ENCODE measurements at places on chromosomes 2 and 18. TPM values are rescaled to one million over a fixed set of nuclear protein-coding genes. Genes with fewer than 3 reads are reported as not detected.

GRCh38 chr18:23498877-23499276 lies 4.4 kb upstream of the RMC1 start:
- no peaks in the 10 kb centered on the region for H3K36me3 ChIP-seq
- no peaks in the 10 kb centered on the region for H3K4me1 ChIP-seq
- no peak overlapping the region for H3K27ac ChIP-seq
- H3K27me3 ChIP-seq: no peaks in the 10 kb centered on the region

DNA sequence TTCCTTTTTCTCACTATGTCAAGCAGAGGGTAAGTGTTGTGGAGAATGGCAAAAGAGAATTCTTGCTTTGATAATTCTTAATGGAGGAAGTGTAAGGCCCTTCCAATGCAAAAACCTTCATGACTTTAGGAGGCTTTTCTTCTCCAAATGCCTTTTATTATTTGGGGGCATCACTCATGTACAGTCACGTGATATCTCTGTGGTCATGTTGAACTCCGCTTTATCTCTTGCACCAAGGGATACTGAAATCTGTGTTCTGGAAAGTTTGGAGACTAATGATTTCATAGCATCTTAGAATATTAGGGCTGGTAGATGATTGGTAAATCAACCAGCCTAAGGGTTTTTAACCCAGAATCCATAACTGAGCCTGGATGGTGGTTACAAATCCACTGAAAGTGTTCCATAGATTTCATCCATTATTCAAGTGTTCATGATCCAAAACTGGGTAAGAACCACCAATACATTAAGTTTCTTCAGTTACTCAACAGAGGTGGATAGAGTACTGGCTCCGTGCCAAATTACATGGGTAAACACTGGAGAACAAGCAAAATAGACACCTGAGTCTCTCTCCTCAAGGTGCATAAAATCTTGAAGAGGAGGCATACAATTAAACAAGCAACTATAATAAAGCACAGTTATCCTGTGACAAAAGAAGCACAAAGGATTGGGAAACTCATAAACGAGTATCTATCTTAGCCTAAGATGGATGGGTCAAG lies 169.6 kb upstream of the EPHA4 start:
- H3K27ac ChIP-seq: no peak overlapping the region
- no peak for DNase-seq
- no peak overlapping the region for H3K4me3 ChIP-seq
- no peaks in the 10 kb centered on the region for H3K36me3 ChIP-seq
- H3K4me1 ChIP-seq: no peaks in the 10 kb centered on the region

The MATN3 gene
- total RNA-seq: 2.9 TPM

DNA sequence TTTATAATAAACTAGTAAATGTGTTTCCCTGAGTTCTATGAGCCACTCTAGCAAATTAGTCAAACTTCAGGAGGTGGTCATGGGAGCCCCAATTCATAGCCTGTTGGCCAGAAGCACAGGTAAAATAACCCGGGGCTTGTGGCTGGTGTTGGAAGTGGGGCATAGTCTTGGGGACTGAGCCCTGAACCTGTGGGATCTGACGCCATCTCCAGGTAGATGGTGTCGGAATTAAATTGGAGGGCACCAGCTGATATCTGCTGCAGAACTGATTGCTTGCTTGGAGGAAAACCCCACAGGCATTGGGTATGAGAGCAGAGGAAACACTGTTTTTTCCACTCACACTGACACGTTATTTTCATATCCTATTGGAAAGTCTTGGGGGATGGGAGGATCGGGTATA lies 14.1 kb downstream of the NMS start:
- H3K27ac ChIP-seq: no peak overlapping the region
- no peak overlapping the region for H3K4me3 ChIP-seq
- no peaks in the 10 kb centered on the region for H3K4me1 ChIP-seq
- no peak for DNase-seq

GRCh38 chr2:124318913-124319312 lies 293.8 kb downstream of the CNTNAP5 start:
- no peak overlapping the region for H3K27ac ChIP-seq
- H3K4me1 ChIP-seq: no peaks in the 10 kb centered on the region
- H3K27me3 ChIP-seq: no peaks in the 10 kb centered on the region
- no peaks in the 10 kb centered on the region for H3K36me3 ChIP-seq
- DNase-seq: no peak
- H3K4me3 ChIP-seq: no peak overlapping the region

The FAM110C gene
- total RNA-seq: 3.0 TPM

GRCh38 chr18:5095239-5095638 lies 101.8 kb downstream of the AKAIN1 start:
- DNase-seq: no peak
- H3K27me3 ChIP-seq: no peaks in the 10 kb centered on the region
- no peak overlapping the region for H3K4me3 ChIP-seq
- no peaks in the 10 kb centered on the region for H3K36me3 ChIP-seq
- H3K4me1 ChIP-seq: no peaks in the 10 kb centered on the region

- no peak overlapping the region for H3K4me3 ChIP-seq
- peaks cover 24% of the 10 kb centered on the region for H3K4me1 ChIP-seq
- no peaks in the 10 kb centered on the region for H3K27me3 ChIP-seq
- H3K36me3 ChIP-seq: no peaks in the 10 kb centered on the region
- DNase-seq: no peak
These were observed 268.2 kb downstream of the PRKCE start for GRCh38 chr2:45919711-45920111.

- no peaks in the 10 kb centered on the region for H3K27me3 ChIP-seq
- no peak for DNase-seq
- H3K27ac ChIP-seq: peak overlapping the region; percentile 58
- H3K4me1 ChIP-seq: peaks cover 25% of the 10 kb centered on the region
- H3K36me3 ChIP-seq: no peaks in the 10 kb centered on the region
These were observed 38.9 kb downstream of the INO80C start for GRCh38 chr18:35458677-35459441.

The SRD5A2 gene
- total RNA-seq: 2.9 TPM

- H3K4me1 ChIP-seq: no peaks in the 10 kb centered on the region
- H3K27me3 ChIP-seq: no peaks in the 10 kb centered on the region
- H3K36me3 ChIP-seq: no peaks in the 10 kb centered on the region
- no peak overlapping the region for H3K4me3 ChIP-seq
- DNase-seq: no peak
- no peak overlapping the region for H3K27ac ChIP-seq
These were observed 76.0 kb downstream of the TGIF1 start for GRCh38 chr18:3525870-3526420.

DNA sequence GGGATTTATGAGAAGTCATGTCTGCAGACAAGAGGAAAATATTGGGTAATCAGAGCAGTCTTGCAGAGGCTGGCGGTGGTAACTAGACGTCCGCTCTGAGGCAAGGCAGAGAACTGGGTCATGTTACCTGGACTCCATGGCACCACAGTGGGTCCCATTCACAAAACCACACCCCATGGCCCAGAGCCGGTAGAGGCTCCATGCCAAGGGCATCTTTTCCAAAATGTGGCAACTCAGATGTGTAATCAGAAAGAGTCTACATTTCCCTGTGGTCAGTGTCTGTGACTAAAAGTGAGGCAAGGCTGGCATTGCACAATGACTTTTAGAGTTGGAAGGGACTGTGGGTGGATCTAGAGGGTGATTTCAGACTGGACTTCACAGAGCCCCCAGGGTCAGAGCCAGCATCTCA lies 113.1 kb downstream of the MREG start:
- no peak overlapping the region for H3K27ac ChIP-seq
- H3K4me1 ChIP-seq: peaks cover 21% of the 10 kb centered on the region
- no peaks in the 10 kb centered on the region for H3K27me3 ChIP-seq
- no peak overlapping the region for H3K4me3 ChIP-seq
- DNase-seq: no peak
- no peaks in the 10 kb centered on the region for H3K36me3 ChIP-seq

DNA sequence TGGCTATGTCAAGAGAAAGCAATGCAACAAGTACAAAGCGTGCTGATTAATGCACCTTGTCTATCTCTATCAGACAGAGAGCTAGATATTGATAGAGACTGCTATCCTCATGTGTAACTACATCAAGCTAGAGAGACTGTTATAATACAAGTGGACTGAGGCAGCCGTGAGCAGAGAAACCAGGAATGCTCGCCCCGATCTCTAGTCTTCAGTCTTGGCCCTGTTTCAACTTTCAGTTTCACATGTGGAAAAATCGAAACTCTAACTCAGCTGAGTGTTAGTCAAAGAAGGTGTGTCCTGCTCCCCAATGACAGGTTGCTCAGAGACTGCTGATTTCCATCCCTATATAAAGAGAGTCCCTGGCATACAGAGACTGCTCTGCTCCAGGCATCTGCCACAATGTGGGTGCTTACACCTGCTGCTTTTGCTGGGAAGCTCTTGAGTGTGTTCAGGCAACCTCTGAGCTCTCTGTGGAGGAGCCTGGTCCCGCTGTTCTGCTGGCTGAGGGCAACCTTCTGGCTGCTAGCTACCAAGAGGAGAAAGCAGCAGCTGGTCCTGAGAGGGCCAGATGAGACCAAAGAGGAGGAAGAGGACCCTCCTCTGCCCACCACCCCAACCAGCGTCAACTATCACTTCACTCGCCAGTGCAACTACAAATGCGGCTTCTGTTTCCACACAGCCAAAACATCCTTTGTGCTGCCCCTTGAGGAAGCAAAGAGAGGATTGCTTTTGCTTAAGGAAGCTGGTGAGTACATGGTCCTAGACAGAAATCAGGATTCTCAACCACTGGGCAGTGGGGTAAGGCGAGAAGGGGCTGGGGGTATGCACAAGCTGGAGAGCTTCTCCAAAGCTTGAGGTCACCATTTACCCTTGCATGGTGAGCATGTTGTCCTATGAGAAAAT lies at the start of gene RSAD2:
Gene RSAD2 (plus strand): TSS at position 376 of the 903 bp plus-strand sequence. CDS start 24 bp downstream, at position 400.
- H3K4me3 ChIP-seq: peak within 1 kb of the TSS; percentile 37
- DNase-seq: peak; percentile 69
- peaks cover 8% of the 10 kb centered on the region for H3K4me1 ChIP-seq
- H3K27ac ChIP-seq: peak within 1 kb of the TSS; percentile 59
- no peaks in the 10 kb centered on the region for H3K27me3 ChIP-seq
- H3K36me3 ChIP-seq: no peaks in the 10 kb centered on the region

DNA sequence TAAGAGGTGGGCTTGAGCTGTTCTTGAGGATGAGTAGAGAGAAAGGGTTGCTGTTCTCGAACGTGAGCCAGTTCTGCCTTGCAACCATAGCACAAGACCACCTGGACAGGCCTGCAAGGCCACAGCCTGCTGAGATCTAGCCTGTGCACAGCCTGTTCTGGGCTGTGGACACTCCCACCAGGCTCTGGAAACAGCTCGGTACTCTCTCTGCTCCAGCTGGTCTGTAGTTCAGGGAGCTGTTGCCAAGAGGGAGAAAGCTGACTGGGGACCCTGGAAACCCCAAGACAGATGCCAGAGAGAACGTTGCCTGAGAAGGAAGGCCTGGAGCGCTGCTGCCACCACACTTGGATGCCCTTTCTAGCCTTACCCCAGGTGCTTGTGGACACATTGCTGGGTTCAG lies 69.8 kb downstream of the CTIF start:
- no peaks in the 10 kb centered on the region for H3K36me3 ChIP-seq
- no peak overlapping the region for H3K27ac ChIP-seq
- peaks cover 6% of the 10 kb centered on the region for H3K4me1 ChIP-seq
- no peak overlapping the region for H3K4me3 ChIP-seq
- no peaks in the 10 kb centered on the region for H3K27me3 ChIP-seq

DNA sequence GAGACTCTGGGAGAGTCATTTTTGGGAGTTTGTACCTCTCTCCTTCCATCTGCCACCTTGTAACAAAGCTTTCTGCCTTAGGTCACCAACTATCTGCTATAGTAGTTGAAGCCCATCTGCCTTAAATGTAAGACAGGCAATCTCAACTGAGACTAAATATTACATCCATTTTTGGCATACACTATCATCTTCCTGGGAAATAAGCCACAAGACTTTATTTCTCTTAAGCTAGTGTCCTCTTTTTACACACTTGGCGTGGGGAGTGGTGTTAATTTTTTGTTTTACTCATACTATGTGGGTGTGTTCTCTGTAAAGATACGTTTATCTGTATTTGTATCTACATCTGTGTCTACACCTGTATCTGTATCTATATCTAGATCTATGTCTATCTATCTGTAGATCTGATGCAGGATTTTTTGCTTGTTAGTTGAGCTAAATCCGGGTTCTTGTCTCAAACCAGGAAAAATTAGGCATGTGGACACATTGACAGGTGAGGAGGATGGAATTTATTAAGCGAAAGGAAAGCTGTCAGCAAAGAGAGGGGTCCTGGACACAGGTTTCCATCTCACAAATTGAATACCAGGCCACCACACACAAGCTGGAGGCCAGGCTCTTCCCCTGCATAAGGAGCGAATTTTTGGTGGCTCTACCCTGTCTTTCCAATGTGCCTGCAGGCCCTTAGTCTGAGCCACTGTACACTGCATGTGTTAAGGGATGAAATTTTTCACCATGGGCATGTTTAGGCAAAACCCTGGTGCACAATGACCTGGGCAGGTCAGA lies 64.8 kb upstream of the RND3 start:
- H3K36me3 ChIP-seq: no peaks in the 10 kb centered on the region
- peaks cover 9% of the 10 kb centered on the region for H3K4me1 ChIP-seq
- no peak overlapping the region for H3K4me3 ChIP-seq
- H3K27ac ChIP-seq: no peak overlapping the region

Measured in lung (tissue), 17 donors.